Activated naive CD4-positive, alpha-beta T cell treated with anti-CD3 and anti-CD28 coated beads, Interleukin-2, amount 50 U/mL, for 72 hours (primary cell): ENCODE measurements at places on chromosomes 7 and 10. TPM values are rescaled to one million over a fixed set of nuclear protein-coding genes. Genes with fewer than 3 reads are reported as not detected.

Gene FAM24B
- total RNA-seq, result 12.0 TPM

DNA sequence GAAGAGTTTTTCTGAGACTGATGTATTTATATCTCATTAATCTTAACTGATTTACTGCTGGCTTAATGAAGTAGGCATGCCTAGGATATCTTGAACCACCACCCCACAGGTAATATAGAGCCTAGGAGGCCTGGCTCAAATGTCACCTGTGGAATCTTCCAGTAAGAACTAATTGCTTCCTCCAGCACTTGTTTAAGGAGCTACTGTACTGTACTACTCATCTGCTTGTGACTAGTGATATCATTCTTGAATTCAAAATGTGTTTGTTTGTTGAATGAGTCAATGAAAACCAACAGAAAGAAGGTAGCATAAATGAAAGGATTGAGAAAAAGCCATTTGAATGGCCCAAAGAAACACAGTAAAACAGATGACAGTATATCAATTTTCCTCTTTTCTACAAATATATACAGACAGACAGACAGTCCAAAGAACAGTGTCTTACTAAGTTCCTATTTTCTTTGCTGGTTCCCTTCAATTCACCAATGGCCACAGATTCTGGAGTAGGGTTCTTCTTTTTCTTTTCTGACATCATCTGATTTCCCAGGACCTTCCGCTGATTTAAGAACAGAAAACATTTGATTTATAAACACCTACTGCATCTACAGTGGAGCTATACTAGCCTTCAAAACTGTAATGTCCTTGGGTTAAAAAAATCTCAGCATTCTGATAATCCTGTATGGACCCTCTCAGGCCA is 43.7 kb upstream of the SLIT1 start:
- no peak for DNase-seq

- DNase-seq, result peak; percentile 40
Measured at GRCh38 chr7:128115821-128116723, 84.8 kb upstream of the LRRC4 start.

Gene NANOS1
- total RNA-seq, result 0.14 TPM

Gene IL6
- not detected for total RNA-seq

Gene PRKRIP1
- 22.9 TPM for total RNA-seq

Gene PIP4K2A
- total RNA-seq, result 87.7 TPM

Gene LRRD1
- not detected for total RNA-seq

Gene HDAC9
- 0.32 TPM for total RNA-seq

DNA sequence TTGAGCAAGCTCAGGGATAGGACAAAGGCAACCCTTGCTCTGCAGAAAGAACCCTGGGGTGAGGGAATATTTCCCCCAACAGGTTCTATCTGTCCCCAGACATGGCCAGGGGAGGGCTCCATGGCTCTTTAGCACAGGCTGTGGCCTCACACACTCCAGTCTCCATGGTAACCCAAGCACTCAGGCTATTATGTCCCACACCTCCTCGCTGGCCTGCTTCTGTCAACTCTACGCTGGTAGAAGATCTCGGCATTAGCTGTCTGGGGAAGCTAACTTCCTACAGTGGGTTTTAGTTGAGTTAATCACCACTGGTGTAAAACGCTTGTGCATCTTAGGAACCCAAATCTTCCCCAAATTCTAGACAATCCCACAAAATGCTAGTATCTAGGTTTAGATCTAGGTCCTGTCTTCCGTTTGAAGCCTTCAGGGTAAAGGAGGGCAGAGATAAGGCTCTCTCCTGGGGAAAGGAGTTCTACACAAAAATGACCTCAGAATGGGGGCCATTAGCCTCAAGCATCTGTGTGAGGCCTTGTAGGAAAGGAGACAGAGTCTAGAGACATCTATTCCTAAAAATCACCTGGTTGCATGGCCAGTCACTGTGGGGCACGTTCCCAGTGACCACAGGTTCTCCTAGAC is 36.7 kb upstream of the SLIT1 start:
- DNase-seq, result no peak

GRCh38 chr10:22315455-22316285 is 518 bp upstream of the COMMD3 start:
- DNase-seq, result no peak

GRCh38 chr10:132671228-132672154 is 114.5 kb downstream of the NKX6-2 start:
- peak; percentile 25 for DNase-seq

- no peak for DNase-seq
Measured at GRCh38 chr10:25639646-25640045, 294.4 kb upstream of the MYO3A start.

DNA sequence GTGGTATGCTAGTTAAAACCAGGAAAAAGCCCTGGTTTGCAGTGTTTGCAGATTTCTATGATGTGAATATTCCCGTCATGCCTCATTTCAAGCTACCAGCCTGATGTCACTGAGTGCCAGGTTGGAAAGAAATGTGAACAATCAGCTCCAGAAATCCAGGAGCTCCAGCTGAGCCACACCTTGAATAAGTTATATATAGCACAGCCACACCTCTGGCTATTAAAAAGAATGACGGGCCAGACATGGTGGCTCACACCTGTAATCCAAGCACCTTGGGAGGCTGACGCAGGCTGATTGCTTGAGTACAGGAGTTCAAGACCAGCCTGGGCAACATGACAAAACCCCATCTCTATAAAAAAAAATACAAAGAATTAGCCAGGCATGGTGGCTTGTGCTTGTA is 18.7 kb upstream of the SLF2 start:
- no peak for DNase-seq

DNA sequence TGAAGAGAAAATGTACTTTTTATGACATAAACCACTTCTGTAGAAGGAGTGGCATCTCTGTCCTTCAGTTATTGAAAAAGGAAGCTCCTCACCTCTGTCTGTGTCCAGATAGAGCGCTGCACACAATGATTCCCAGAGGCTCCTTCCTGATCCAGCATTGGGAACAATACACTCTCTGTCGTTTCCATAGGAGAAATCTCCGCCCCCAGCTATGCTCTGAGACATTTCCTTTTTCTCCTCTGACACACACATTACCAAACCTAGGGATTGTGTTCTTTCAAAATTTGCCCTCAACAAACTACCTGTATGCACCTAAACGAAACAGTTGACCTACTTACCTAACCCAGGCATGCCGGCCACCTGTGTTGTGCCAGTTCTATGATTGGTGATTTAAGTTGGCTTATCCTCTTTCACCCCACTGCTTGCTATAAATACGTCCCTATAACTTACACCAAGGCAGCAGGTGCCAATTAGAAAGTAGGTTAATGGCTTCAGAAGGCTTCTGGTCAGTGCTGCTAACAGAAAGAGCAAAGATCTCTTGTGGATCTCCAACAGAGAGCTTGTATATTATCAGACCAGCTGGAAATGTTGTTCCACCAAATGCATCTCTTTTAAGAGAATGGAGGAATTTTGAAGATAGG is 140.1 kb upstream of the JCAD start:
- no peak for DNase-seq

Gene CPA5
- 9.9 TPM for total RNA-seq

DNA sequence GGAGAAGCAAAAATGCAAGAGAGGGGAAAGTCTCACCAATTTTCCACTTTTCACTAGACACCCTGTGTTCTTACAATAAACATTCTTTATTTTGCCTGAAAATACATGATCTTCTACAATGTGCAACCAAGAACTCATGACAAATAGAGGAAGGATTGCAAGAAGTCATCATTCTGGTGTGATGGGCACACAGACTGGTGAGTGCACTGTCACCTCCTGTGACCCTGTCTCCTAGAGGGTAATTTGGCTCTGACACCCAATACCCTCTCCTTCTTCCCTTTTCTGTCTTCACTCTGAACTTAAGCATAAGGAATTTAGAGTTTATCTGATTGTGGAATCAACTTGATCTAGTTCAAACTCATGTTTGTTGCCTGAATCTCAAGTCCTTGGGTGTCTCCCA is 153.7 kb downstream of the SH2D4B start:
- DNase-seq, result no peak

DNA sequence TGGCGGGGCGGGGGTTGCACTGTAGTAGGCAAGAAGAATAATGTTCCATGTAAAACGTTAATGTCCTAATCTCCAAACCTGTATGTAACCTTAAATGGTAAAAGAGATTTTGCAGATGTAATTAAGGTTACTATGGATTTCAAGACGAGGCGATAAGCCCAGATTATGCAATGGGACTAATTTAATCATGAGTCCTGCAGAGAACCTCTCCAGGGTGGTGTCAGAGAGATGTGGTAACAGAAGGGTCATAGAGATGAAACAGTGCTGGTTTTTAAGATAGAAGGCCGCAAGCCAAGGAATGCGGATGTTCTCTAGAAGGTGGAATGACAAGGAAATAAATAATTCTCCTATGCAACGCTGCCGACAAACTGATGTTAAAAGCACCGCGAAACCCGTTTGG is 57.1 kb downstream of the UBE3C start:
- DNase-seq, result no peak

DNA sequence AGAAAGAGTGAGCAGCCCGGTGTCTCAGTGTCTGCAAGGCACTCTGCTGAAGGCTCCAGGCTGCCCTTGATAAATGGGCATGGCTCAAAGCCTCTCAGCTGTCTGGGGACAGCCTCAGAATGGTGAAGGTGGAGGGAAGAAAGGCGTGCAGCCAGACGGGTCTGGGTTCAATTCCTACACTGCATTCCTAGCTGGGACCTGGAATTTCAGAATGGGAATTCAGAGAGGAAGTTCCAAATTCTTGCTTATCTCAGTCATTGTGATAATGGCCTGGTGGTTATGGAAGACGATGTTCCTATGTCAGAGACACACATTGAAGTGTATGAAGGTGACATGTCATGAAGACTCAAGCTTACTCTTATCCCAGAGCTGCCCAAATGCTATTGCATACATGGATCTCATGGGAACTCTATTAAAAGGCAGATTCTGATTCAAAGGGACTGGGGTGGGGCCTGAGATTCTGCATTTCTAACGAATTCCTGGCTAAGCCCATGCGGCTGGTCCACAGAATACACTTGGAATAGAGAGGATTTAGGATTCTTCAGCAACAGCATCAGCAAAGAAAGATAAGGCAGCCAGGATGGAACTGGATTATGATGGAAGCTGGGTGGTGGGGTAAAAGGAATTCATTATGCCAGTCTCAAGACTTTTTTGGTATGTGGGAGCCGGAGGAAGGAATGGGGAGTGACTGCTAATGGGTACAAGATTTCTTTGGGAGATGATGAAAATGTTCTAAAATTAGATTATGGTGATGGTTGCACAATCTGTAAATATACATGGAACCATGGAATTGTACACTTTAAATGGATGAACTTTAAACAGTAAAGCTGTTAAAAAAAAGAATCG is 82.6 kb upstream of the ZMIZ1 start:
- DNase-seq, result no peak

Gene SMKR1
- total RNA-seq, result 1.7 TPM

DNA sequence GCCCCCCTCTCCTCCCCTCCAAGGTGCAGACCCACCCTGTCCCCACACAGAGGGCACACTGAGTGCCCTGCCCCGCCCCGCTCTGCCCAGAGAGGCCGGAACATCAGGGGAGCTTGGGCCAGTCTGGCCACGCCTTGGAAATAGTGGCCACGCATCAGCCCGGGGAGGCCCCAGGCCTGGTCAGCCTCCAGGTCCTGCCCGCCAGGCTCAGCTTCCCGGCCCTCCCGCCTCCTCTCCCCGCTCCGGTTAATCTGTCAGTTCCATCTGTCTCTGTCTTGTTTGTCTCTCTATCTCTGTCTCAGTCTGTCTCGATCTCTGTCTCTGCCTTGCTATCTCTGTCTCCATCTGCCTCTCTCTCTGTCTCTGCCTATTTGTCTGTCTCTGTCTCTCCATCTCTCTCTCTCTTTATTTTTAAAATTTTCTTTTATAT is 28.9 kb upstream of the TNRC18 start:
- no peak for DNase-seq
